ENCODE measurements at places on chromosomes 3 and 15. TPM values are rescaled to one million over a fixed set of nuclear protein-coding genes. Genes with fewer than 3 reads are reported as not detected.

Gene CPNE4
- not detected for total RNA-seq

DNA sequence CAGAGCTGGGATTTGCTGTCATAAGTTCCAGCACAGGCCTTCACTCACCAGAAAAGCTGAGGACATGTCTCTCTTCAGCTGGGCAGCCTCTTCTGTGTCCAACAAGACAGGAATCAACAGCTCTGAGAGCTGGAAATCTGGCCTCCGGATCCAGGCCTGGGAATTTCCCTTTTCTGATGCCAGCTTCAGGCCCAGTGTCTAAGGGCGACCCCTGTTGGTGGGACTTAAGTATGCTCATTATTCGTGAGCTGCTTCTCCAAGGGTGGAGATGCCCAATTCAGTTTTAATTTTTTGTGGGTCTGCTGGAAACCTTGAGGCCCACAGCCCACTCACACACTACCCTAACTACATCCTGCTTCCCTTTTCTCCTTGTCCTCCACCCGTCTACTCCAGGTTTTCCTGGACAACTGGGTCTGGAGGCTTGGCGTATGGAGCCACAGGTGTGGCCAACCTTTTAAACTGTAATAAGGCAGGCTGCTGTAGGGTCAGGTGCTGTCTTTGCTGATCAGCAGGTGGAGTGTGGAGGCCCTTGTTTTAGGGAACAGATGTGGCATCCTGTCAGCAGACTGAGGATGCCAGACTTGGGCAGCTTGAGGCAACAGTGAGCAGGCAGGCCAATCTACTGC lies 2.6 kb upstream of the CEMIP start:
- peak; percentile 77 for DNase-seq

DNA sequence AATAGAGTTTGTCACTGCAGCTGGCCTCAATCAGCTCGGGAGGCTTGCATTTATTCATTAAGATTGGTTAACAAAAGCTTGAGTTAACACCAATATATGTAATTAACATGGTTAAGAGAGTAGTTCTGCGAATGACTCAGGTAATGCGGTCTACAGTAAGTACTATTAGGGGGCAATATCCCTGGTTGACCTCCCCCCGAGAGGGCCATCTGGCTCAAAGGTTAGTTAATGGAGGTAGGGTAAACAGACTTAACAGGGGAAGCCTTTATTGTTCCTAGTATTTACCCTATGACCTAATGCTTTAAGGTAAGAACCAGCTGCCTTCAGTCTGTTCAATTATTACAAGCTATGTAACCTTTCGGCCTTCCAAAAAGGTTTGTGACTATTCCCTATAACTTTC lies 403.3 kb upstream of the SGO1 start:
- no peak for DNase-seq

GRCh38 chr3:11596387-11596786 lies 47.3 kb downstream of the VGLL4 start:
- DNase-seq = no peak

Gene SEC62
- total RNA-seq = 39.4 TPM

DNA sequence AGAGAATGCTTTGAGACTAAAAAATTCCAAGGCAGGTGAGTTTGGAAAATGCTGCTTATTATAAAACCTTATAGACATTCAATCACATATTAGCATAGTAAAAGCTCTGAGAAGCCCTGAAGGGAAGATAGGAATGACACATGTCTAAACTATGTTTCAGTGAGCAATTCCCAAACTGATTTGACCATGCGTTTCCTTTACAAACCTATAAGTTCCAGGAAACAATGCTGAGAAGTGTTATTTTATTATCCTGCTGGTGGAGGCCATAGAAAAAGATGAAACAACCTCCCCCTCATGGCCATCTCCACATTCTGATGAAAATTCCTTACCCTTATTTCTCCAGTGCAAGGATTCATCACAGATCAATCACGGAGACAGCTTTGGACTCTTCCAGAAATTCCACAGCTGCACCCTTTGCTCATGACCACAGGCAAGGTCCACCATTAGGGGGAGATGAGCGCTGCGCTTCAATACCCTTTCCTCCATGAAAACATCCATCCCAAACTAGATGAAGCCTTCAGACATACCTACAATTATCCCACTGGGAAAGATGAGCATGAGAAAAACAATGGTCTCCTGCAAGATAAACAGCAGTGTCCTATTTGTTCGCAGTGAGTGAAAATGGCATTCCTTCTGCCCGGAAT lies 372.1 kb downstream of the MAGI1 start:
- no peak for DNase-seq

Gene CLSTN2
- total RNA-seq = not detected

DNA sequence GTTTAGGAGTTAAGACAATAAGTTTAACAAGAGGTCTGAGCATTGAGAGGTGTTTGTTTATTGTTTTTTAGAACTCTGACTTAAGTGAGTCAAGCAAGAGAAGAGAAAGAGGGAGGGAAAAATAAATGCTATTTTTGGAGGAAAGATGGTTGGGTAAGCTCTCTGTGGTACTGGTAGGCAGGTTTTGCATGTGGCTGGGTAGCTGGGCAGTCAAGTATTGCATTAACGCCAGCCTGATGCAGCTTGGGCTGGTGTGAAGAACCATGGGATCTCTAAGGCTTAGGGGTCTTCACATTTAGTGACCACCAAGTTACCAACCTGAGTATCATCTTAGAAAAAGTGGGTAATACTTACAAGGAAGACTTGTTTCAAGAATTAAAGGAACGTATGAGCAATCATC lies 534.5 kb upstream of the SEMA6D start:
- no peak for DNase-seq

DNA sequence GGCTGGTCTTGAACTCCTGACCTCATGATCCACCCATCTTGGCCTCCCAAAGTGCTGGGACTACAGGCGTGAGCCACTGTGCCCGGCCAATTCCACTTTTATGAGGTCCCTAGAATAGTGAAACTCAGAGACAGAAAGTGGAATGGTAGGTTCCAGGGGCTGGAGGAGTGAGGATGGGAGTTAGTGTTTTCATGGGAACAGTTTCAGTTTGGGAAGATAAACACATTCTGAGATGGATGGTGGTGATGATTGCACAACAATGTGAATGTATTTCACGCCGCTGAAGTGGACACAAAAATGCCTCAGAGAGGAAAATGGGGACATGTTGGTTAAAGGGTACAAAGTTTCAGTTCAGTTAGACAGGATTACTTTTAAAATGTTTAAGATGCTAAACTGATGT lies 22.5 kb upstream of the HDAC11 start:
- no peak for DNase-seq

GRCh38 chr3:46038916-46039315 lies 11.6 kb upstream of the XCR1 start:
- no peak for DNase-seq

DNA sequence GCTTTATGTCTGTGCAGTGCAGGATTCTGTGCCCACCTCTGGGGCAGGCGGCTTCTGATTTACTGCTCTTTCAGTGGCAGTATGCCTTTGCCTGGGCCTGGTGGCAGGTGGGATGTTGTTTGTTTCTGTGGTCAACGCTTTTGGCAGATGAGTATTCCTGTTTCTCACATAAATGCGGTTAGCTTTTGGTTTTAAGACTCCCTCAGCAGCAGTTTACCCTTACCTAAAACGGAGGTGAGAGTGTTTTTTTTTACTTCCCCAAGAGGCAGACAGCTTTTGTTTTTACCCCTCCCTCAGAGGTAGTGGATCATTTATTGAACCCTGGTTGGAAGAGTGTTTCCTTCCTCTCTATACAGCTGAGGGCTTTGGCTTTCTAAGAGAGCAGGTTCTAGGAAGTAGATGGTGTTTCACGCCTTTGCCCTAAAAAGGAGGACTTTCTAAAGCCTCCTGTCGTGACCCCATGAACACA lies 134.1 kb upstream of the PLSCR5 start:
- no peak for DNase-seq

Gene SNTN
- not detected for total RNA-seq

DNA sequence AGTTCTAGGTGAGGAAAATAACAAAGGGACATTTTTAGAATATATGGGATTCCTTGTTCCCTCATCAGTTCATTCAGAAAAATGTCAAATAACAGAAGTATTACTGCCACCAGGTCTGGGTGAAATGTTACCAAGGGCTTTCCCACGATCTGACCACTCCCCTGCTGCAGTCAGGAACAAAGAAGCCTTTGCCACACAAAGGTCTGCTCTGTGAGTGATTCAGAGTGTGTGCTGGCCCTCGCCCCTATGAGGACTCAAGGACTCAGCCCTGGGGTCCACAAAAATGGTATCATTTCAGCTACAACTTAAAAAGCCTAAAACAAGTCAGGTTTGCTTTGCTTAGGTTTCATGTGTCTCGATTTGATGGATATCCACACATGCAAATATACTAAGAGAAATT lies 5.0 kb downstream of the MKRN3 start:
- DNase-seq = no peak

DNA sequence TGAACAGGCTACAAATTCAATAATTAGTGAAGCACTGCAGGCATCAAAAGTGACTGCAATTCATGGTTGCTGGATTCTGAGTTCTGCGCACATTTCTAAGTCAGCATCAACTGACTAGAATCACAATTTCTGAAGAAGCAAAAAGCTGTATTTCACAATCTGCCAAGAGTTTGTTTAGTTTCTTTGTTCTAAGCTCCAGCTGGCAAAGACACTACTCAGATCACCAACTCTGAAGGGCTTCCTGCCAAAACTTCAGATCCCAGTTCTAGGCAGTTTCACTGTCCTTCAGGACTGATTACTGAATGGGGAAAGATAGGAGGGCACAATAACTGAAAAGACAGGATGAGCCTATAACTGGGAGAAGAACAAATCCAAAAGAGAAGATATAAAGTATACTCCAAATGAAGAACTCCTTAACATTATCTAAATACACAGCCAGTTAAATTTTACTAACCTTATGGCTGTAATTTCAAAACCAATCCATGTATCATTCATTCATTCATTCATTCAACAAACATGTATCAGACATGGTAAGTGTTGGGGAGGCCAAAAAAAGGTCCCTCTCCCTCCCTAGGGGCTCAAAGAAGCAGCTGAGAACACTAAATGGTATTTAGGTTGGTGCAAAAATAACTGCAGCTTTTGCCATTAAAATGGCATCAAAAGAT lies 17.1 kb downstream of the TJP1 start:
- no peak for DNase-seq

DNA sequence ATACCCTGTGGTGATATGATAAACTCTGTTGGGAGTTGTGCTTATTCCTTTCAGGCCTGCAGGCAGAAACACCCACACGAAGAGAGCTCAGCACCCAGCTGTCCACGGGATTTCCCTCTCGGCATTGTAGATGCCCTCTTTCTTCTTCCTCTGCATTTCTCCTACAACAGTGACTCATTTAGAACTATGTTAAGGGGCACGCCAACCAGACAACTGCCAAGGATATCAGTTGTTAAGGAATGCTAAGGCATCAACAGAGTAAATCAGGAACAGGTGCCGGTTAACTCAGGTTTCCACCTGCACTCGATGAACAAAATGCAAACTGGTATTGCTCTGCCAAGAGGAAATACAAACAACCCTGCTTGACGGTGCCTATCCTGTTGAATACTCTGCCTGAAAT lies 270.0 kb upstream of the PEX5L start:
- DNase-seq = no peak

- peak; percentile 90 for DNase-seq
These were observed 79.7 kb downstream of the TMEM266 start for GRCh38 chr15:76139368-76140073.

DNA sequence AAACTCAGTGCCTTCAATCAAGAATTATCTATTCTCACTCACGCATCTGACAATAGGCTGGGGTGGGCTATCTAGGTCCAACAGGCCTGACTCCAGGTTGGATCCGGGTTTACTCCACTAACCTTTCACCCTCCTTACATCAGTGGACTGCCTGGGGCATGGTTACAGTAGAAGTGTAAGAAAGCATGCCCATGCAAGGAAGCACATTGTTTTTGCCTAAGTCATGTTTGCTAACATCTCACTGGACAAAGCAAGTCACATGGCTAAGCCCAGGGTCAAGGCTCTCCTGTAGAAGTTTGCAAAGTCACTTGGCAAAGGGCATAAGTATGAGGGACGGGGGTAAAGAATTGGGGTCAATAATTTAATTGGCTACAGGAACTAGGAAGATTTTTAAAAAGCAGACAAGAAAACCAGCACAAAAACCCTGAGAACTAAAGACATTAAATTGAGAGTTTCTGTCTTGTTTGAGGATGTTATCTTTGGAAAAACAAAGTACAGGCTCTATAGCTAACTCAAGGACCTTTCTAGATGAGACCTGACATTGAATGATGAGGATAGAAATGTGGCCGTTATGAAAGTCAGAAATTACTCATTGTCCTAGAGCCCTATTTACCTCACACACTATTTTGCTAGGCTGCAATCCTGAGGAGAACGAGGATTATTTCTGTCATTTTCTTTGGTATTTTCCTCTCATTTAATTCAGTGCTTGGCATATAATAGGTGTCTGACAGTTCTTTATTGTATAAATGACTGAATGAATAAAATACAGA lies 214.2 kb downstream of the IL20RB start:
- DNase-seq = no peak

- DNase-seq = no peak
These were observed 16.0 kb upstream of the SRP14 start for GRCh38 chr15:40054855-40055575.

GRCh38 chr15:89395461-89395871 lies 60.8 kb upstream of the POLG start:
- no peak for DNase-seq

GRCh38 chr3:4392992-4393391 lies 74.1 kb downstream of the SUMF1 start:
- no peak for DNase-seq

Gene CD86
- 8.5 TPM for total RNA-seq

DNA sequence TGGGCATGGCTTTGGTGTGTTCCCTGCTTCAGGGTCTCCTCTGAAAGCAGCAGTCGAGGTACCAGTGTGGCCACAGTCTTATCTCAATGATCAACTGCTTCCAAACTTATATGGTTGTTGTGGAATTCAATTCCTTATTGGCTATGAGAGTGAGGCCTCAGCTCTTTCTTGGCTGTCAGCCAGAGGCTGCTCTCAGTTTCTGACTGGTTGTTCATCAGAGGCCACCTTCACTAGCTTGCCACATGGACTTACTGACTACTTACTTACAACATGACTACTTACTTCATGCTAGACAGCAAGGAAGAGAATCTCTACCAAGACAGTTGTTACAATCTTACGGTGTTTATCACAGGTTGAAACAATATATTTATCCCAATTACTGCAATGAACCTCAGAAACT lies 789.2 kb downstream of the DIPK2A start:
- no peak for DNase-seq

DNA sequence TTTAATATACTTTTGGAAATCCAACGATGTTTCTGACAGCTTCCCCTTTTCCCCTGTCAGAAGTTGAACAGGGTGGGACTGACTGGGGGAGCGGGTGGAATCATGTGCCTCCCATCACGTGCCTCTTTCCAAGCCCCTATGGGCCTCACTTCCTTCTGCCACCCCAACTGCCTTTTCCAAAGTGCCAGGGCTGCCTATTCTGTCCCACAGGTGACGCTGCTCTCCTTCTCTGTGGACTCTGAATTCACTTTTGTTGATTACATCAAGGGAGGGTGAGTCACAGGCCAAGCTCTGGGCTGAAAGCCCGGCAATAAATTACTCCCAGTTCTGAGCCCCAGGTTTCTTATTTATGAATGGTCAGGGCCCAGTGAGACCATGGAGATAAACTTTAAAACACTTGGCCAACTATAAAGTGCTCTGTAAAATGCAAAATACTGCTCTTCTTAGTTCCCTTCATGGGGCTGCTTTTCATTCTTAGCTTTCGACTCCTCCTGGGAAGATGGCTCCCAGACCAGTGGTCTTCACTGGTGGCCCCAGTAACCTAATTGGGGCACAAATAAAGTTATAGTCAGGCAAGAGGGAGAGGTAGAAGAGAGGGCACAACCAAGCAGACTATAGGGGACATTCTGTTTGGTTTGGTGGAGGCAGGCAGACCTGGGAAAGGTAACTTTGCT lies 12.3 kb downstream of the CPNE9 start:
- DNase-seq = no peak

Gene IQCF5
- total RNA-seq = not detected

- DNase-seq = no peak
These were observed 137.8 kb upstream of the CNTN3 start for GRCh38 chr3:74752290-74752689.
